Adrenal gland (tissue), 19 donors: ENCODE measurements at places on chromosomes 3 and 15.
A peak's percentile ranks its signal among the peaks of the same experiment; 100 is the strongest.

DNA sequence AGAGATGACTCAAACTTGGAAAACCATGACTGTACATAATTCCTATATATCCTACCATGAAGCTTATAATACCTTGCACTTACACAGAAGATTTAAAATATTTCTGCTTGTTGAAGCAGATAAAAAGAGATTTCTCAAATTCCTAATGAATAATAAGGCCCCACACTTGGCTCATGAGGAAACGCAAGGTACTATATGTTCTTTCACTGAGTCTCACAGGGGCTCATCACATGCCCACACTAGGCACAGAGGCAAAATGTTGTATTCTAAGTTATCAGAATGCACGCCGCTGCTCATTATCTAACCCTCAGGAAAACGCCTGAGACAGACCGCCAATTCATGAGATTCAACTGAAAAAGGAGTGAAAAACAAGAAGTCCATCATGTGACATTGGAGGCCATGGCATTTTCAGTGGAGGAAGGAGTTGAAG, 5.6 kb downstream of the MYO1E start:
- no peaks in the 10 kb centered on the region for H3K36me3 ChIP-seq
- DNase-seq, result no peak
- H3K27ac ChIP-seq, result no peak overlapping the region
- peaks cover 7% of the 10 kb centered on the region for H3K4me1 ChIP-seq

- H3K4me1 ChIP-seq, result peaks cover 31% of the 10 kb centered on the region
- DNase-seq, result no peak
- no peaks in the 10 kb centered on the region for H3K36me3 ChIP-seq
- H3K4me3 ChIP-seq, result peak overlapping the region; percentile 15
These were observed 6.2 kb downstream of the TSC22D2 start for GRCh38 chr3:150414258-150414657.

DNA sequence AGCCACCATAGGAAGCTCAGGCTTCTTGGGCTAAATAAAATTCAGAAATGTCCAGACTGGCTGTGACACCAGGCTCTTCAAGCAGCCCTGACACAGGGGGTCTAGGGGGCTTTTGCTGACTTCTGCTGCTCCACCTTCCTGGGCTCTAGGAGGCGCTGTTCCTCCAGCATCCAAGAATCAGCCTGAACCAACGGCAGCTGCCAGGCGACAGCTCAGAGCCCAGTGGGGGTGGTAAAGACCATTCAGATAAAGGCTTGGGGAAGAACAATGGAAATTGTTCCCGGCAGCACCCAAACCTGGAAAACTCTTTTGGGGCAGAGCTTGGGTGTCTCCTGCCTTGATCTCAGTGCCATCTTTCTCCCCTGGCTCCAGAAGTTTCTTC, 21.6 kb upstream of the PSTPIP1 start:
- no peaks in the 10 kb centered on the region for H3K36me3 ChIP-seq
- peaks cover 10% of the 10 kb centered on the region for H3K4me1 ChIP-seq
- H3K4me3 ChIP-seq, result no peak overlapping the region
- H3K27ac ChIP-seq, result no peak overlapping the region
- H3K27me3 ChIP-seq, result no peaks in the 10 kb centered on the region

DNA sequence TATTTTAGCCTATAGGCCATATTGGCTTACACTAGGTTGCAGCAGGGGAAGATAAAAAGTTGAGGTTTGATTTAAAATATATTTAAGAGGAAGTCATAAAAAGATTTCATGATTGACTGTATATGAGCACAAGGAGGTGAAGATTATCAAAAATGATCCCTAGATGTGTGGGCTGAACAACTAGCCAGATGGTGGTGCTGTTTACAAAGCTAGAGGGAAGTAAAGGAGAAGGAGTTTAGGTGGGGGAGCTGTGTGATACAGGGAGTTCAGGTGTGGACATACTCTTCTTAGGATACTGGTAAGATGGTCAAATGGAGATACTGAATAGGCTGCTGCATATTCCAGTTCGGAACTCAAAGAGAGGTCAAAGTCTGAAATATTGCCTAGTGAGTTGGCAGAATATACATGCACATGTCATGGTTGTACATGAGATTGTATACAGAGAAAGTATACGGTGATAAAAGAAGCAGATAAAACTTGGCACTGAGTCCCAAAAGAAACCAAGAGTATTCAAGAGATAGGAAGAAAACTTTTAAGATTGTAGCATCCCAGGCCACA, 727.8 kb downstream of the NLGN1 start:
- no peak overlapping the region for H3K4me3 ChIP-seq
- no peak for DNase-seq
- no peak overlapping the region for H3K27ac ChIP-seq
- no peaks in the 10 kb centered on the region for H3K36me3 ChIP-seq
- no peaks in the 10 kb centered on the region for H3K4me1 ChIP-seq
